Immature natural killer cell (primary cell): ENCODE measurements at places on chromosomes 4 and X. TPM values are rescaled to one million over a fixed set of nuclear protein-coding genes. Genes with fewer than 3 reads are reported as not detected.

DNA sequence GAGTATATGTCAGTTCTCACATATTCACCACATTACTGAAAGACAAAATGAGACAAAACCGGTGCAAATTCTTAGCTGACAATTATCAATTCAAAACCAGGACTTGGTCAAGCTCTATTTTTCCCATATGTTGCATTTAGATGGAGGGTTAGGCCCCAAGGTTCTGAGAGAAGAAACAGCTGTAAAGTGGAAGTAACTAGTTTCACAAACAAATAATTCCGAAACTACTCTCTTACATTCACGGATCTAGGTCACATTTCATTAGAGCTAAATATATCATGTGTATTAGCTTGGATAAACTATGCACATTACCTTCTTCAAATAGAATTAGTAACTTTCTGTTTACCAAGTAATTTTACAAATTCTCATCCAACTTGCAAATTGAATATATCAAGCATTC is 3.7 kb upstream of the GABRA2 start:
- DNase-seq, result no peak

DNA sequence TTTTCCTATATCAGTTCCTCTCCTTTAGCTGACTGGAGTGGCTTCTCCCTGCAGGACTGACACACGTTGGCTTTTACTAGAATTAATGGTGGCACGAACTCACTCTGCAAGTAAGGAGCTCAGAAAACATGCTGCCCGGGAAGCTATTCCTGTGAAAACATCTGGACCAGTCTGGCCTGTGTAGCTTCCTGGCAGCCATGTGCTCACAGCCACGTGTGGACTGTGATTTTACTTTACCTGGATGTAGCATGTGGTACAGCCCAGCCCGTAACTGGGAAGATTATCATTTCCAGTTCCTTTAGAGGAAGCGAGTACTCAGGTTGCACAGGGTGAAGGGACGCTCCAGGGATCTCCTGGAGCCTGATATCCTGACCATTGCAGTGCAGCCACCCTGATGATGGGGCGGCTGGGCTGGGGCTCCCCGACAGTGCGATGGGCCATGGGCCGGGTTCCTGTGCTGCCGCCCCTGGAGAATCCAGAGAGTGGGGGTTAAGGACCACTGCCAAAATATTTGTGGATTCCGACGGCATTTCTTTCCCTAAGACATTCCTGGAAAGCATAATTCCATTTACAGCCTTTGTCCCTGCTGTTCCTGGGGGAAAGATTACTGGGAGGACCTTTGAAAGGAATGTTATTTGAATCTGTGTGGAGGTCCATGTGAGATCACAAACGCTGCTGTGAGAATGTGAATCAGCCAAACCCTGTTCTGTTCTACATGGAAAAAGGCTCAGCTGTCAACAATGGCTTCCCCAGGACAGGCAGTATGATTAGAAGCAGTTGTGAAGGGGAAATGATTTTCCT is 35.0 kb downstream of the PROM1 start:
- no peak for DNase-seq

- no peak for DNase-seq
Observed at GRCh38 chrX:1330605-1331004, 6.0 kb upstream of the IL3RA start.

DNA sequence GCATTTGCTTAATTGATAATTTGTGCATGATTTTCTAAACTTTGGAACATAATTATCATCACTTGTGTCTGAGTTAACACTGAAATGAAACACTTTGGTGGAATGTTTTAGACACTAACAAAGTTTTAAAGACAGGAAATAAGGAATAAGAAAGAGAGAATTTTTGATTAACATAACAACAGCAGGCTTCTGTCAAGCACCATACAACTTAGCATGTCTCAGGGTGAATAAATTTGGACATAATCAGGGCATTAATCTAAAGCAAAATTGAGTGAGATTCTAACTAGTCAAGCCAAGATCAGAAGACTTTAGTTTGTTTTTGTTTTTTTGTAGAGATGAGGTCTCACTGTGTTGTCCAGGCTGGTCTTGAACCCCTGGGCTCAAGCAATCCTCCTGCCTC is 28.1 kb upstream of the DUSP21 start:
- DNase-seq, result no peak

- no peak for DNase-seq
Observed at GRCh38 chrX:13373027-13373426, 53.2 kb upstream of the ATXN3L start.

DNA sequence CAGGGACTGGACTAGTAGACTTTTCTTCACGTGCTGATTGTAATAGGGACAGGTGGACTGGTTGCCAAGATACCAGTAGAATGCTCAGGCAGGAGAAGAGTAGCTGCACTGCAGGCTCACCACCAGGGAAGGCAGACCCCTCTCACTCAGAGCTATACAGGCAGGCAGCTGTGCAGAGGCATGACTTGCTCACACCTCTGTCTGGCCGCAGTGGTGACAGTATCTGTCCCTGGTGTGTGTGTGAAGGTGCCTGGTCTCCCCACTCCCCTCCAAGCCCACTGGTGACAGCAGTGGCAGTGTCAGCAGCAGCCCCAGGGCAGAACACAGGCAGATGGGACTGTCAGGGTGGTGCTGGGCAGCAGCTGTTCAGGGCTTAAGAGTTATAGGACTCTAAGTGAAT is 140.7 kb downstream of the RPS6KA6 start:
- DNase-seq, result no peak

DNA sequence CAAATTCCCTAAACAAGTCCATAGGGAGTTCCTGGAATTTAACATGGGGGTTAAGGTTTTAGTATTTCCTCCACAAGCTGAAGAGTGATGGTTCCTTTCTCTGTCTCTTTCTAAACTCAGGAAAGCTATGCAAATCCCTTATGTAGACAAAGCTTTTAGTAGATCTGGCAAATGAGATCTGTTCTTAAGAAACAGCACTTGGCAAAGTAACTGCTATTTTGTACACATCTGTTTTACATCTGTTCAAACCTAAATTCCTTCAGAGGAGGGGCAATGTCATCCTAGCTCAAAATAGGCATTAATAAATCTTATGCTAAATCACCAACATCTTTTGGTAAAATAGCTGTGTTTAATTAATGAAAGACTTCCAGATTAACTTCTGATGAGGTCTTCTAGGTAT is 137.8 kb upstream of the TBC1D9 start:
- no peak for DNase-seq

- no peak for DNase-seq
Observed at GRCh38 chr4:11647433-11647832, 218.7 kb upstream of the HS3ST1 start.

- no peak for DNase-seq
Observed at GRCh38 chr4:142550965-142551364, 295.1 kb downstream of the INPP4B start.

DNA sequence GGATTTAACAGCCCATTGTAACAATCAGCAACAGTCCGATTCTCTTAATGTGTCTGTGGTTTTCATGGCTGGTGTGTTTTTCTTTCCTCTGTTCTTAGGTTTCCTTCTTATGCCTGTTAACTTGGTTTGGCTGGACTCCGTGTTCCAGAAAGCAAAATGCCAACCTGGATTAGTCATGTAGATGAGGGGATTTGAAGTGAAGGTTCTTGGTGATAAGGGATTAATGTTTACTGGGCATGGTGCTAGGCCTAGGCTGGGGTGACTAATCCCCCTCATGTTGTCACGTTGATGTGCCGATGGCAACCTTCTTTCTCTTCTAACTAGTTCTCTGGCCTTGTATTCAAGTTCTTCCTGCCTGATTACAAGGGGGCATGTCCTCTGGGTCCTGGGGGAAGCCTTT is 85.9 kb downstream of the REPS2 start:
- no peak for DNase-seq

- no peak for DNase-seq
Observed at GRCh38 chr4:139900964-139901376, 235.4 kb downstream of the MGST2 start.

RTL3 gene
- not detected for polyA plus RNA-seq

DGAT2L6 gene
- not detected for polyA plus RNA-seq

ARMCX2 gene
- 1.1 TPM for polyA plus RNA-seq

TMPRSS11D gene
- not detected for polyA plus RNA-seq

VSIG1 gene
- polyA plus RNA-seq, result not detected
